ENCODE measurements at places on chromosomes 2 and 18. TPM values are rescaled to one million over a fixed set of nuclear protein-coding genes. Genes with fewer than 3 reads are reported as not detected.

- DNase-seq: no peak
Observed at GRCh38 chr2:240358080-240358479, 77.4 kb upstream of the GPC1 start.

GRCh38 chr2:74688881-74689280 is 34.8 kb downstream of the SEMA4F start:
- DNase-seq: no peak

DNA sequence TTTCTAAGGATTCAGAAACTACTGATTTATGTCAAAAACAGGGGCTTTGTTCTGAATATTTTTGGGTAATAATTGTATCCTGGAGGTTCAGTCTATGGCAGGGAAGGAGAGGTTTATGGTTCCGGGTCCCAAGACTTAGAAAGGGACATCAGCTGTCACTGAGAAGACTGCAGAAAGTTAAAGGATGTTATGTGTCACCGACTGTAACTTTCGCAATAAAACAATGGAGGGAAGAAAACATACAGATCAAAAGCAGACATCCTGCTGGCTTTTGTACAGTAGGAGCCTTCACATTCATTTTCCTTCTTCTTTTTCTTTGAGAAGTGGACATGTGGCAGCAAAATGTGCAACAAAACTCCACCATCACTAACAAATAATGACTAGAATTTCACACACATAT is 900.7 kb upstream of the SOX11 start:
- DNase-seq: no peak

- DNase-seq: no peak
Observed at GRCh38 chr18:76053551-76053950, 441.5 kb downstream of the ZNF516 start.

The TM4SF20 gene
- total RNA-seq: 4.2 TPM

The BCL2 gene
- total RNA-seq: 13.9 TPM

- DNase-seq: no peak
Observed at GRCh38 chr18:5155218-5155906, 41.7 kb downstream of the AKAIN1 start.

- no peak for DNase-seq
Observed at GRCh38 chr2:59077981-59078531, 836.9 kb upstream of the FANCL start.

DNA sequence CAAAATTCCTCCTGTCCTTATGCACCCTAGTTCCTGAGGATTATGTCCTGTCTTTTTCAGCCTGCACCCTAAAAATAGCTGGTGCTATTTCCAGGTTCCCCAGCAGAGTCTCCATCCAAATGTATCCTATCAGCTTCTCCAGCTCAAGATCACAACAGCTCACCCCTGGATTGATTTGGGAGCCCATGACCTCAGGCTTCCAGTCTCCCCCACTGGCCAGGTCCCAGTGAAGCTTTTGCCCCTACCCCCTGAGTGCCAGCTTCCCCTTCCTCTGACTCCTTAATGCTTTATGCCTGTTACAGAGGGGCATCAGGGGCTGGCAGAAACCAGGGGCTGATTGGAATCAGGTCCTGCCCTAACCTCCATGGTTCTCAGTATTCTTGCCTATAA is 76.9 kb upstream of the DAPL1 start:
- no peak for DNase-seq

DNA sequence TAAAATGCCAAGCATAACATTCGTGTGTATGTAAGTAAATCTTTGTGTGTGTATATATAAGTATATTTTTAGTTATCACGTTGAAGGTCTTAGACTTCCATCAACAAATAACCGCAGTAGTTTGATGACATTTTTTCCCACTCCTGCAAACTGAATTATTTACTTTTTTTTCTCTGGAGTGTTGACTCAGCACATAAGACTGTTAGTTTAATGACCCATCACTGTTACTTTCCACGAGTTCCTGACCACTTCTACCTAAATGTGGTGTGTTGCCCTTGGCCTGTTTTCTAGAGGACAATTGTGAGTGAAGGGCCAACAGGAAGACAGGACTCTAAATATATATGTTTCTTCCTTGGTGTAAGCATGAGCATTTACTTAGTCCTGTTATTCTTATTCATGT is 71.3 kb upstream of the TXNDC2 start:
- DNase-seq: no peak

GRCh38 chr2:237053066-237053465 is 32.6 kb upstream of the COPS8 start:
- no peak for DNase-seq

GRCh38 chr2:19362755-19363473 is 4.5 kb upstream of the OSR1 start:
- DNase-seq: peak; percentile 88

The FLACC1 gene
- total RNA-seq: 2.1 TPM

The ABCB11 gene
- 0.74 TPM for total RNA-seq

GRCh38 chr2:11340717-11341116 is 3.7 kb downstream of the ROCK2 start:
- no peak for DNase-seq

The TLX2 gene
- total RNA-seq: 0.40 TPM

The SSB gene
- 83.4 TPM for total RNA-seq

DNA sequence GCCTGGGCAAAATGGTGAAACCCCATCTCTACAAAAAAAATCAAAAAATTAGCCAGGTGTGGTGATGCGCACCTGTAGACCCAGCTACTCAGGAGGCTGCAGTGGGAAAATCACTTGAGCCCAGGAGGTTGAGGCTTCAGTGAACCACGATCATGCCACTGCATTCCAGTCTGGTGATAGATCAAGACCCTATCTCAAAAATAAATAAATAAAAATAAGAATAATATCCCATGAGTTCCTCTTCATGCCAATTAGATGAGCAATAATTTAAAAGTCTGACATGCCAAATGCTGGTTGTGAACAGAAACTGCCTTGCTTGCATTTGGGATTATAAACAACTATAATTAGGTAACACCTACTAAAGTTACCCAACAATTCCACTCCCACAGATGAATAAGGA is 22.1 kb upstream of the ANKRD44 start:
- DNase-seq: no peak

The LIMS2 gene
- total RNA-seq: 6.6 TPM

DNA sequence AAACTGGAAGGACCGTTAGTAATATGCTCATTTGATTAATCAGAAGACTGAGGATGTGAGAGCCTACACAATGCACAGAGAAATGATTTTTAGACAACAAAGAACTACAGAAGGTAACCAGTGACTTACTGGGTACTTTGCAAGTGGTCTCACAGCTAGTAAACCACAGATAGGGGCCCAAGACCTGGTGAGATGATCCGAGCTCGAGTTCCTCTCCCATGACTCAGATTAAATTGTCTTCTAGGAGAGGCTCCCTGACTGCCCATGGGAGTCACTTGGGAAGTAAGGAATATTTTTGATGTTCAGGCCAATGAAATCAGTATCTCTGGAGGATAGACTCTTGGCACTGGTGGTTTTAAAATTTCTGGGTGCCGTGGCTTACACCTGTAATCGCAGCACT is 220.2 kb downstream of the CLIP4 start:
- no peak for DNase-seq

The EN1 gene
- not detected for total RNA-seq

The PSMA8 gene
- total RNA-seq: not detected

GRCh38 chr2:230439590-230439989 is 23.6 kb downstream of the SP100 start:
- DNase-seq: no peak

The ANKRD62 gene
- total RNA-seq: 0.40 TPM

GRCh38 chr2:11292464-11293255 is 51.8 kb downstream of the ROCK2 start:
- DNase-seq: no peak

The PTPRN gene
- total RNA-seq: 2.0 TPM

GRCh38 chr2:128234613-128235012 is 84.1 kb downstream of the HS6ST1 start:
- DNase-seq: no peak

All from colonic mucosa (tissue), 4 donors.